Amniotic epithelial cell (primary cell): ENCODE measurements at places on chromosomes 1 and 21.

- no peak for DNase-seq
Measured at GRCh38 chr1:11169202-11169601, 20.0 kb upstream of the ANGPTL7 start.

- DNase-seq: no peak
Measured at GRCh38 chr1:172661107-172661506, 2.2 kb downstream of the FASLG start.

DNA sequence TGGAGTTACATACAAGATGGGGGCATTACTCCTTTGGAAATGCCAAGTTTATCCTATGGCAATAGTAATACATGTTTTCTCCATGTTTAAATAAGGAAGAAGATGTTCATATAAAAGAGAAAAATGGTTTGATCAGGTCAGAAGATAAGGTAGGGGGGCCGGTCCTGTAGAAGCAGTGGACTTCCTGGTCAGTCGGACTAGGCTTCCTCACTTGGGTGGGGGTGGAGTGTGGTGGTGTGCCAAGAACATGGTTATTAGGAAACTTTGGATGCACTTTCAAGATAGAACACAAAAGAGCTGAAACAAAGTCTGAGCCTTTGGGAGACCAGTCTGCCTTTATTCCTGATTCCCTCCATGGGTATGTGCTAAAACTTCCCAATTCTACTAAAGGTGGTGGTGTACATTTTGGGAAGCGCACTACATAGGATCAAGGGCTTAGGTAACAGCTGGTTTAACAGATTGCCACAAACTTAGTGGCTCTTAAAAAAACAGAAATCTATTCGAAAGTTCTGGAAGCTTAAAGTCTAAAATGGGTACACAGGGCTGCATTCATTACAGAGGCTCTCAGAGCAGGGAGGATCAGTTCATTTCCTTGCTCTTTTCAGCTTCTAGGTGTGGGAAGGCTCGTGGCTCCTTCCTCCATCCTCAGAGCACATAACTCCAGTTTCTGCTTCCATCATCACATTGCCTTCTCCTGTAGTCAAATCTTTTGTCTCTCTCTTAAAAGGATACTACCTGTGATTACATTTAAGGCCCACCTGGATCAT lies 64.6 kb downstream of the KDM1A start:
- peak; percentile 53 for DNase-seq

DNA sequence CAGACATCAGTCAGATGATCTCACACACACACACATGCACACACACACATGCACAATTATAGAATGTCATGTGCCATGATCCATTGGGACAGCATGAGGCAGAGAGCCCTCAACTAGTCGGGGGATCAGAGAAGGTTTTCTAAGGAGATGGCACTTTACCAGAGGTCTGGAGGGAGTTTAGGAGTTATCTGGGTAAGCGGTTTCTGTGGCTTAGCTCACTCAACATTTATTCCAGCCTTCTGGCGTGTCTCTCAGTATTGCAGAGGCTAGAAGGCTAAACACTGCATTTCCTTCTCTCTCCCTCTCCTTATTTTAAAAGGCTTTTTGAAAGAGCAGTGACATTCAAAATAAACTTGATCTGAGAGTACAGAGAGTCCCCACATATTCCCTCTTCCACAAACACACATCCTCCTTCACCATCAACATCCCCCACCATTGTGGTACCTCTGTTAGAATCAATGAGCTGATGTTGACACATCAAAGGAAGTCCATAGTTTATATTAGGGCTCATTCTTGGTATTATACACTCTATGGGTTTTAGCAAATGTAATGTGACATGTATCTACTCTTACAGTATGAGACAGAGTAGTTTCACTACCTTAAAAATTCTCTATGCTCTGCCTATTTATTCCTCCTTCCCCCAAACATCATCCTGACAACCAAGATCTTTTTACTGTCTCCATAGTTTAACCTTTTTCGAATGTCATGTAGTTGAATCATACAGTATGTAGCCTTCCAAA lies 9.0 kb upstream of the PLA2G2A start:
- DNase-seq: peak; percentile 57

GRCh38 chr1:152495066-152495675 lies 15.4 kb upstream of the LCE5A start:
- peak; percentile 3 for DNase-seq

DNA sequence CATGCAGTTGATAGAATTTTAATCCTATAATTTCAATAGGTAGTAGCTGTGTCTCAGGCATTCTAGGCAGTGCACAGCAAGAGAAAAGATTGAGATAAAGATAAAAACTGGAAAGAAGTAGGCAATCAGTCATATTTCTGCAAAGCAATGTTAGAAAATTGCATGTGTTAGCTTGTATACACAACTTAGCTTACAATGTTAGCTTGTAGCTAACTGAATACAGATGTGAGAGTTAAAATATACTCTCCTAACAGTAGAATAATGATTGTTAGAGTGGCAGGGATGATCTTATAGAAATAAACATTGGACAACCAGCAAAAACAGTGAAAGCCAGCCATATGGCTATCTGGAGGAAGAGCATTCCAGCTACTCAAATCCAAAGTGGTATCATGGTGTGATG lies 29.0 kb downstream of the PTPRC start:
- DNase-seq: no peak

DNA sequence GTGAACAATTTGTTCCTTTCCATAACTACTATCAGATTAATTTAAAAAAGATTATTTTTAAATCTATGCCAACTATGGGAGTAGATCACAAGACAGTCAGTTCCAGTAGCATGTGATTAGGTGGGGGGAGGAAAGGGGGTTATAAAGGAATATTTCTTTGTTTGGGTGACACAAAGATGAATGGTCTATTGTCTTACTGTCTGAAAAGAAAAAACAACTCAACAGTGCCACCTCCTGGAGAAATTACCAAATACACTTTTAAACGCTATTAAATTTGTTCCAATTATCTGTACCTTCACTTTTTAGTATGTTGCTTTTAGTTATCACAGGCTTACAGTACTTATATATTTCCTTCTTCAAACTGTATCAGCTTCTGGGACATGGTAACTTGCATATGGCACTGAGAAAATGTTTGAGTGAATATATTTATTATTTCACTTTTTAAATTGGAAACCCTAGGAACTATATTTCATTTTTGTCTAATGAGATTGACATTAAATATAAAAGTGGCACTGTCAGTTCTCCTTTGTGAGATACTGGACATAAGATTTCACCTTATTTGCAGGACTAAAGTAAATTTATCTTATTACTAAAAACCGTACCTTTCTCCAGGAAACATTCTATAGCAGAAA lies 1.7 kb upstream of the SORT1 start:
- peak; percentile 52 for DNase-seq

DNA sequence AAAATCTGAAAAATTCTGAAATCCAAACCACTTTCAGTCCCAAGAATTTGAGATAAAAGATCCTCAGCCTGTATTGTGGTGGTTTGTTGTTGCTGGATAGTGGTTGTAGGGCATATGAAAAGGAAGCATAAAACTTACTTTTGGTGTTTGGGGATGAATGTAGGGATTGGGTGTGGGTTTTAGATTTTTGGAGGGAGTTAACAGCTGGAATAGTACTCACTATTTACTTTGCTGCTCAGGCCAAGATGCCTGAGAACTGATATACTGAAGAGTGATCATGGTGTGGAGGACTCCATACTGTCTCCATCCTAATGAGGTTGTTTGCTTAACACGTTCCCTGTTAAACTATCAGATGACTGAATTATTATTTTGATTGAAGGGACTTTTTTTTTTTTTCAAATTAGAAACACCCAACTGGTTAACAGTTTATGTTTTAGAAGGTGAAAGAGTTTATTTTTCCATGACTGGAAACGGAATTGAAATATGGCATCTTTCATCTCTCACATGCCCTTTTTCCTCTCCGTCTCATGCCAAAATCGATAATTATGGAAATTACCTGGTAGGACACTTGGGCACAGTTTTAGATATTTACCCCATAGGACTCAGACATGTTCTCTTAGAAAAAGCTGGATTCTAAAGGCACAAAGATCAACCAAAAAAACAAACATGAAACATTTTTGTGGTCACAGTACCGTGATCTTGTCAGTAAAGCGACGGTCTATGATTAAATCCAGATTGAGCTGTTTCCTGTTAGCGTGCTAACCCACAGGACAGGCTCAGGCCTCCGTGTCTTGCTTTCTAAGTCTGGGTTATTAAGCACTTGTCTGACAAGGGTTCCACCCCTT lies 37.3 kb downstream of the RGL1 start:
- DNase-seq: peak; percentile 95
